Stimulated activated CD8-positive, alpha-beta memory T cell treated with anti-CD3 and anti-CD28 coated beads, Interleukin-7, amount 100 ng/mL, for 24 hours (primary cell): ENCODE measurements at places on chromosomes 7 and 10.

DNA sequence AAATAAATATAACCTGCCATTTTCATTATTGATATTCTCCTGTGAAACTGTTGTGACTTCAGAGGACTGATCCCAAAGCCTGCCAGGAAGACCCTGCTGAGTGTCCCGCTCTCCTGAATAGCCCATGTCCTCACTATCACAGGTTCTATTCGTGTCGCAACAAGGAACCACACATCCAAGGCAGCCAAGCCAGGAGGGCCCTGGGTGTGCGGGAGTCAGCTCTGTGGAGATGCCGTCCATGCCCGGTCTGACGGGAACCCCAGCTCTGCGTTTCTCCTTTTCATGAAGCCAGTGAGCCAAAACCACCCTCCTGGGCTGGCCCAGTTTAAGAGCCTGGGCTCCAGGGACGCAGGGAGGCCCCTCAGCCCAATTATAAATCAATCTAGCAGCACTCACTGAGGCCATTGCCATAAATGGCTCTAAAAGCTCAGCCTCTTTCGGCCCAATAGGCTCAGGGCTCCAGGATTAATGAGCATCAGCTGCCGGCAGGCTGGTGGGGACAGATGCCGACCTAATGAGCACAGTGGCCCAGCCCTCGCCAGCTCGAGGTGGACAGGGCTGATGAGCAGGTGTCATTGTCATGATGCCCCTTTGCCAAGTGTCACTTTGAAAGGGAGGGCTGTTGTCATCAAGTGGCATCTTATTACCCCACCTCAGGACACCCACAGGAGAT is 177.9 kb downstream of the PLXNA4 start:
- DNase-seq = no peak

DNA sequence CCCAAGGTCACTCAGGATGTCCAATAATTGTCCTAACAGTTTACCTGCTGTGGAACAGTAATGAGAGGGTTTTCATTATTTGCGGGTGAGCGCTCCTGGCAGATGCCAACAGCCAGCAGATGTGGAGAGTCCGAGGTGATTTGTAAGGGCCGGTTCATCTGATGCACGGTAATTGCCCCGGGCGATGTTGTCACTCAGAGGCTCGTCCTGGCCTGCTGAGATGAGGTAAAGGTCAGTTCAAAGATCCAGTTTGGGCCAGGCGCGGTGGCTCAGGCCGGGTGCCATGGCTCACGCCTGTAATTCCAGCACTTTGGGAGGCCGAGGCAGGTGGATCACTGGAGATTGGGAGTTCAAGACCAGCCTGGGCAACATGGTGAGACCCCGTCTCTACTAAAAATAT is 16.9 kb downstream of the LHPP start:
- no peak for DNase-seq

- no peak for DNase-seq
Measured at GRCh38 chr10:131737543-131738395, 163.0 kb upstream of the PPP2R2D start.

DNA sequence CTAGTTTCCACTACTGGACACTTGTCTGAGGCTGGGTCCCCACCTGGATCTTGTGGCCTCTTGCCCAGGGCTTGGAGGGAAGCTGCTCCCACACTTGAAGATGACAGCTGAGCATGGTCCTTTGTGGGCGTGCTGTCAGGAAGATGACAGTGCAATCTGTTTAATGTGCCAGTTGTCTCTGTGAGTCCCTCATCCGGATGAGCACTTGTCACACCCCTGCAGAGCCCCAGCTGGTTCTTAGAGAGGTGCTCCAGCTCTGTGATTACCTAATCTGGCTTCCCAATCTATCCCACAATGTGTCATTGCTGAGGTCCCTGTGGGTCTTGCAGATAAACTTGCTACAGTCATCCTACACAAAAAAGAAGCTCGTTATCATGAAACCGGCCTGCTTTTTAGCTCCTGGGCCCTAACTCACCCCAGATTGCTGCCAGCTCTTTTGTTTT is 34.8 kb upstream of the CCSER2 start:
- no peak for DNase-seq

DNA sequence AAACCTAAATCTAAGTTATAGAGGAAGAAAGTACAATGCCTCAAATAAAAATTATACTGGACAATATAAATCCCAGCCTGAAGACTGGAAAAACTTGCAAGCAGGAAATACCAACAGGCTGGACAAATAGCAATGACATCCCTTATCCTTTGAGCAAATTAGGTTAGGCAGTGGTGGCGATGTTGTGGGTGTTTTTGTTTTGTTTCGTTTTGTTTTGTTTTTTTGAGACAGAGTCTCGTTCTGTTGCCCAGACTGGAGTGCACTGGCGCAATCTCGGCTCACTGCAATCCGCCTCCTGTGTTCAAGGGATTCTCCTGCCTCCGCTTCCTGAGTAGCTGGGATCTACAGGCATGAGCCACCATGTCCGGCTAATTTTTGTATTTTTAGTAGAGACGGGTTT is 57.3 kb upstream of the TES start:
- DNase-seq = no peak

- no peak for DNase-seq
Measured at GRCh38 chr10:51462076-51462779, 237.2 kb downstream of the CSTF2T start.

- DNase-seq = no peak
Measured at GRCh38 chr7:40194745-40195144, 59.9 kb downstream of the SUGCT start.

- DNase-seq = no peak
Measured at GRCh38 chr10:7819121-7819460, 786 bp downstream of the TAF3 start.

DNA sequence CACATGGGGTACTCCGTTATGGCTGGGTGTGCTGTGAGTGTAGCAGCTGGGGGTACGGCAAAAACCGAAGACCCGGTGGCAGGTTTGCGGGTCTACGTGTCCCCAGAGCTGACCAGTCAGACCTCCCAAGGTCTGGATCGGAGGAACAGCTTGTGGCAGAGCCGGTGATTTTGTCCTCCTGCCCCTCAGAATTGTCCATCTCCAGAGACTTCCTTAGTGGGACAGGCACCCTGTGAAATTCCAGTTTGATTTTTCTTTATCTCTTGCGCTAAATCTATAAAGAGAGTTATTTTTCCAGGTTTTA is 1.0 kb downstream of the EIF3B start:
- DNase-seq = no peak

DNA sequence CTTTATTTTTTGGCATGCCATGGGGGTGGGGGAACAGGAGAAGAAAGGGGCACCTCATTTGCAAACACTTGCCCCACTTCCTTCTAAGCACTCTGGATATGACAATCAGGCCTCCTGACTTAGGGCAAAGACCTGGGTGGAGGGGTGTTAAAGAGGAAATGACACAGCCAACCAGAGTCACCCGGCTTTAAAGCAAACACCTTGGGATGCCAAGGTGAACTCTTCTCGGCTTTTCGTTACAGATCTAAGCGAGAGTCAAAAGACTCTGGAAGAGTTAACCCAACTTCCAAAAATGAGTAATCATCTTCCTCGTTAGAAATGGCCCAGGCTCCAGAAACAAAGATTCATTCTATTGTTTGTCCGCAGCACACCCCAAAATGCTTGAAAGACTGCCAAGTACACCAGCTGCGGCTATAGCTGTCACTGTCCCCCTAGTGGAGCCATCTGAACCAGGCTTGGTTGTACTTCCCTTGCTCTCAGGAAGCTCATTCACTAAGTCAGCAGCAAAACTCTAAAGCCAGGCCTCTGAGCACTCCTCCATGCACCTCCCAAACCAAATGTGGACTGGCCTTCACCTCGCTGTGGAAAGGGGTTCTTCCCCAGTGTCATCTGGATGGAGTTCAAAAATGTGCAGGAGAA is 24.8 kb downstream of the FAM53B start:
- no peak for DNase-seq

DNA sequence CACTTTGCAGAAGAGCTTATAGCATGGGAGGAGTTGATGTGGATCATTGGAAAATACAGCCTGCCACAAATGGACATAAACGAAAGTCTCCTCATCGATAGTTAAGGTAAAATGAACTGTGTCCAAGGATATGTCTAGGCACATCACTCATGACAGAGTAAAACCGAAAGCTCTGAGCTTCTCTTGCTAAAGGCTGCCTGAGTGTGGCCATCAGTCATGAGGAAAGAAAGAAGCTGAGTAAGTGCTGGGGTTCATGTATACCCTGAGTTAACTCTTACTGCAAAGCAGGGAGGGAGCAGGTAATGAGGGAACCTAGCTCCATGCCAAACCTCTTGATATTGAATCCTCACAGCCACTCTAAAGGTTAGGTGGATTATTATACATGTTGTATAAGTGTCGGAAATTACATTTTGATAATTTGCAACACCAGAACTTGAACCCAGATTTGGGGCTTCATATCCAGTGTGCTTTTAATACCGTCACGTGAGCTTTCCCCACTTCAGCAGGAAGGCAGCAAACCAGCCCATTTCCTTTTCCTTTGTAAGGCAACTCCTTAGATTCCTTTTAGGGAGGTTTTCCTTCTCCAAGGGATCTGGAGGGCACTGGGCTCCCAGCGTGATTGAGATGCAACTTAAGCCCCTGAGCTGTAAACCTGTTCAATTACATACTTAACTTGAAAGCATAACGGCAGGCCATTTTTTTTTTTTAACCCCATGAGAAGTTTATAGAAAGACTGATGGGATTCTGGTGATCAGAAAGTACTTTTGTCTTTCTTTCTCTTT is 215.0 kb downstream of the PHF14 start:
- DNase-seq = no peak

DNA sequence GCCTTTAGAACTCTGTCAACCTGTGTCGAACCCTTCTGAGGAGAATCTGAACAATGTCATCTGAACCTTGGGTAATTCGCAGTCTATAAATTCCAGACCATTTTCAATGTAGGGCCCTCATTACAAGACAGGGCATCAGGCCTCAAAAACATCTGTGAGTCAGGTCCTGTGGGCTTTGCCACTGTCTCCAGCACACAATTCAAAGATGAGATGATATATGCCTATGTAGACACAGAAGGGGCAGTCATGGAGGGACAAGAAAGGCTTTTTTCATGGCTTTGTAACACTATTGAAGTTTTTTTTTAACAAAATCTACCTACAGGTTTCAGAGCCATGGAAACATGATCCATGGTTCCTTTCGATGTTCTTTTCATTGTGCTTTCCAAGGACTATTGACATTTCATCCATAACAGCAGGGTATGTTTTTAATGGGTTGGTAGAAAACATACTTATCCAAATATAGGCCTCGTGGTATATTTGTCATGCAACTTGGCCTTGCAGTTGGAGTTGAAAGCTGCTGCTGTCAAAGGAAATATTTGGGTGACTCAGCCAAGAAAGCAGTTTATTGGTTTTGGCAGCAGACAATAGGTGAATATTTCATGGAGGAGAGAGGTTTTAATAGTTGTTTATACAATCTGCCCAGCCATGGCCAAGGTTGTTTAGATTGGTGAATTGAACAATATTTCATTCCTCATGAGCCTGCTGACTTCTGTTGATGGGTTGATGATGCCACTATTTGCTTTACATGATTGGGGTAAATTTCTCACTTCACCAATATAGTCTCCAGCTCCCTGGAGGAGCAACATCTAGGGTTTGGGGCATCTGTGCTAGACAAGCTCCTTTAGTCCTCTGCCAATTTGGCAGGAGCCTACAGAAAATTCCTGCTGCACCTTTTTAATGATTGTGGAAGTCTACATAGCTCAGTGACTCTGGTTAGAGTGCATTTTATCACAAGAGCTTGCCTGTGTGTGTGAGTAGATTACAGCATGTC is 158.4 kb upstream of the TMEM72 start:
- DNase-seq = no peak

DNA sequence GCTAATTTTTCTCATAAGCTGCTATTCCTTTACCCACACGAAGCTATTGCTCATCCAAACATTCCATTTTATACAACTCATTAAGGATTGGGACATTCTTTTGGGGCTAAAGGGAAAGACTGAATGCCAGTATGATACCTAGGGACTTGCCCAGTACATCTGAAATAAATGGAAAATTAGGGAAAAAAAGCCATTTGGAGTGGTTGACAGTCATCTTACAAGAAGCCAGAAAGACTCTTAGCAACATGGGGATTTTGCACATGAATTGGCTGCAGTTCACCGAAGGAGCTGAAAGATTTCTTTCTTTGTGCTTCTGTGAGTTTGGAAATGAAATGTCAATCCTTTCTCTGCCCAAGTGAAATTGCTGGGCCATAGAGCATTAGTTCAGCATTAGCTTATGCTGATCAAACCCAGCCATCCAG is 43.3 kb upstream of the MTURN start:
- DNase-seq = no peak

DNA sequence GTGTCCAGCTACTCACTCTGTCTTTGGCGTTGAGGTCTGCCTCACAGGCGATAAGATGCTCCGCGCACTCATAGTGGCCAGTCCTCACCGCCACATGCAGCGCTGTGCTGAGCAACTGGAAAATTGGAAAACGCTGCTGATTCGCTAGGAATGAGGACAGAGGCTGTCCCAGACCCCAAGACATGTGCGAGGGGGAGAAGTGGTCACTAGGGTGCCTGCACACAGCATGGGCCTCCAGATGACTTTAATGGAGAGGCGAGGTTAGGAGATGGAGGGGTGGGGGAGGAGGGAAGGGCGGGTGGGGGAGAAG is 5.2 kb downstream of the ANKRD1 start:
- DNase-seq = no peak

- no peak for DNase-seq
Measured at GRCh38 chr10:14456218-14456869, 125.6 kb upstream of the FRMD4A start.

GRCh38 chr10:6995341-6995740 is 415.3 kb upstream of the PRKCQ start:
- DNase-seq = no peak

- no peak for DNase-seq
Measured at GRCh38 chr10:116683166-116683565, 59.2 kb downstream of the HSPA12A start.

DNA sequence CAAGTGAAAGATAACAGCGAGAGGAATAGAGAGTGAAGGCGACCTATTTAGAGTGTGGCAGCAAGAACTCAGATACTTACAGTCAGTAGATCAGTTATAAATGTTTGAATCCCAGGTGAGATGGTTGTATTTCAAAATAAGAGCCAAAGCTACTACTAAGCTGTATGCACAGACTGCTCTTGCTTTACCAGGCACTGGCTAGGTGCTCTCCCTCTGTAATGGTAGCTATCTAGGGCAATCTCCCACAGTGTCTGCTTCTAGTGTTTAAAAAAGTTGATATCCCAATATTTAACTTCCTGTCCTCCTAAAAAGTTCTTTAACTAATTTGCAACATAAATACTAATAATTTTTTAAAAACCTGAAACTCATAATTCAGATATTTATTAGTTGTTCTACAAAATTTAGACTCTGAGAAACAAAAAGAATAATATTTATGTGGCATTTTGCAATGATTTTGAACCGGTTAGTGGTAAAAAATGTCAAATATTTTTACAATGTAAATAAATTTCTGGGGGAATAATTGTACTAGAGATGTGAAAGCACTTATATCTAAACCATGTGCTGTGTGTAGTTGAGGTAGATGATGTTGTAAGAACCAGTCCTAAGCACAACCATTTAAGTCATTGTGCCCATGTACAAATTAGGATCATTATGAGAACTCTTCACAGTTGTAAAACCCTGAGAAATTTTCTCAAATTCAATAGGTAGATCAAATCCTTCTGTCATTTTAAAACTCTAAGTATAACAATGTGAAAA is 349.3 kb upstream of the SEMA3D start:
- no peak for DNase-seq
